ENCODE measurements at places on chromosomes 7 and 10.

GRCh38 chr10:78278058-78278404 lies 244.4 kb downstream of the RPS24 start:
- no peak for DNase-seq

DNA sequence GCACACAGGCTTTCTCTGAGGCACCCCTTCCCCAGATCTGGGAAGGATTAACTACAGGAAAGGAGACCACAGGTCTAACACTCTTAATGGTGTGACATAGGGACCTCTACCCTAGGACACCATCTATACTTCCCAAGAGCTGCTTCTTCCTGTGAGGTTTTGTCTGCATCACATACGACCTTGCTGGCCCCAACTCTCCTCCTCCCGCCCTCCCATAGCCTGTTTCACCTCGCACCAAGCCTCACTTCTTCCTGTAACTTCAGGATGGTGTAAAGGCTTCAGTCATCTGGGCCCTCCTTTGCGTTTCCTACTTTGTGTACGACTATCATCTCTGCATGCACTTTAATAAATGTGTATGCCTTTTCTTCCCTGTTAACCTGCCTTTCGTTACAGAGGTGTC lies 274.3 kb downstream of the KLF6 start:
- no peak for DNase-seq

- no peak for DNase-seq
Observed at GRCh38 chr10:4457597-4457996, 368.4 kb upstream of the AKR1E2 start.

GRCh38 chr10:71580926-71581325 lies 138.7 kb downstream of the C10orf105 start:
- DNase-seq = no peak

- DNase-seq = no peak
Observed at GRCh38 chr10:11170993-11171851, 153.6 kb downstream of the CELF2 start.

All from left hindlimb (tissue), 1 donor.